ENCODE measurements at places on chromosomes 1 and 21. TPM values are rescaled to one million over a fixed set of nuclear protein-coding genes. Genes with fewer than 3 reads are reported as not detected.

Gene EPHB2
- 2.9 TPM for total RNA-seq

DNA sequence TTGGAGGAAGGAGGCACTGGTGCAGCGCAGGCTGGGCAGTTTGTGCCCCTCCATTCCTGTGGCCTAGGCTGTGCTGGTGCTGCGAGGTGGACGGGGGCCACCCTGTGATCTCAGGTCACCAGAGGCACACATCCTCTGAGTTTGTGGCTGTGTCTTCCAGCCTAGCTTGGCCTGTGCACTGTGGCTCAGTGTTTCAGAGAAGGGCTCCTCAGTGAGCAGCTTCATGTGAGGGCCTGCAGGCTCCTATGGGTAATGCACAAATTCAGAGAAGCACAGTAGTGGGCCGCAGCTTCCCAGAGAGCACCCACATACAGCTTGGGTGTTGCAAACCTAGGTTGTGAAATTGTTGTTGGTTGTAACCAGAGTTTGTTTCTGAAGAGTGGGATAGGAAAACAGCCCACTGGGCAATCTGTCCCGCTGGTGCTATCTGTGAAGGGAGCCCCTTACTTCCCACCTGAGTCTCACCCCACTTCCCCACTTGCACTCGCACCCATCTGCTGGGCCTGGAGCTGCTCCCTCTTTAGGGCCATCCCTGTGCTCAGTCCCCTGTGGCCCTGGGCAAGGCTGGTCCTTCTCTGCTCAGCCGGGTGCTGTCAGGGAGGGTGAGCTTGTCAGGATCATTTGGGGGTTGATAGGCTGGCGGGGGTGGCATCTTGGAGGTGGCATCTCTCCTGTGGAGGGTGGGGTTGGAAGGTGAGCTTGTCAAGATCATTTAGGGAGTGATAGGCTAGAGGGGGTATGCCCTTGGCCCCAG, 30.2 kb downstream of the SNAP47 start:
- peaks cover 20% of the 10 kb centered on the region for H3K4me1 ChIP-seq
- H3K27ac ChIP-seq = no peak overlapping the region
- DNase-seq = no peak
- H3K36me3 ChIP-seq = peaks cover 16% of the 10 kb centered on the region
- H3K27me3 ChIP-seq = no peaks in the 10 kb centered on the region

GRCh38 chr1:226123591-226124471, 61.3 kb downstream of the H3-3A start:
- peak overlapping the region; percentile 87 for H3K27ac ChIP-seq
- no peaks in the 10 kb centered on the region for H3K27me3 ChIP-seq
- H3K36me3 ChIP-seq = no peaks in the 10 kb centered on the region
- H3K4me1 ChIP-seq = peaks cover 56% of the 10 kb centered on the region
- DNase-seq = no peak

Gene PTPN22
- total RNA-seq = 4.6 TPM

DNA sequence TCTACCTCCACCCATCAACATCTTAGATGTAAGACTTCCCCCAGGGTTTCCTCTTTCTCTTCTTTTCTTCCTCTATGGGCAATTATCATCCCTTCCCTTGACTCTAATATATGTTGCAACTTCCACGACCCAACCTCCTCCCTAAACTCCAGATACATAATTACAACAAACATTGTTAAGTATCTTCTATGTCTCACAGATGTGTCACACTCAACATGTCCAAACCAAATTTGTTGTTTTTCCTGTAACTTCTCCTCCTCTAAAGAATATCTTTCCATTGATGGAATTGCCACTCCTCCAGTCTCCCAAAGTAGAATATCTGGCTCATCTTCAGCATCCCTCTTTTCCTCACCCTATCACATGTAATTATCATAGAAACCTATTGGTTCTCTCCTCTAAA, 314.2 kb downstream of the RWDD3 start:
- no peaks in the 10 kb centered on the region for H3K36me3 ChIP-seq
- no peak for DNase-seq
- H3K4me3 ChIP-seq = no peak overlapping the region
- no peaks in the 10 kb centered on the region for H3K27me3 ChIP-seq
- H3K27ac ChIP-seq = no peak overlapping the region
- H3K4me1 ChIP-seq = no peaks in the 10 kb centered on the region

Gene SPSB1
- total RNA-seq = 16.5 TPM

DNA sequence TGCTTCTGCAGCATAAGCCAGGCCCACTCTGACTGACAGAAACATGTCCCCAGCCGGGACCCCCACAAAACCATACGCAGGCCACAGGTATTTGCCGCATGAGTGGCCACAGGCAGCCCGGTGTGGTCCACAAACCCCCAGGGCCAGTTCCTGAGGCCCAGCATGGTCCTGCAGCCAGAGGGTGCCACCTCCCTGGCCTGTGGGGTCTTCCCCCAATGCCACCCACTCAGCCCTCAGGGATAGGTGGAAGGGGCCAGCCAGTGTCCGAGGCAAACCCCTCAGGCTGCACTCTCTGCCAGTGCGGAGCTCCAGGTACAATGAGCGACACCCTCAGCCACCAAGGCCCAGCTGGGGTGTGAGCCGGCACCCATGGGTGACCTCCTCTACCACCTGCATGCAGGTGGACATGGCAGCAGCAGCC, 43.5 kb downstream of the UBE2G2 start:
- H3K36me3 ChIP-seq = no peaks in the 10 kb centered on the region
- H3K4me1 ChIP-seq = no peaks in the 10 kb centered on the region
- DNase-seq = no peak
- no peak overlapping the region for H3K4me3 ChIP-seq
- H3K27ac ChIP-seq = no peak overlapping the region
- H3K27me3 ChIP-seq = no peaks in the 10 kb centered on the region

Gene OR2T4
- not detected for total RNA-seq

Gene GABRD
- total RNA-seq = not detected

Gene TNFAIP8L2
- 0.99 TPM for total RNA-seq

DNA sequence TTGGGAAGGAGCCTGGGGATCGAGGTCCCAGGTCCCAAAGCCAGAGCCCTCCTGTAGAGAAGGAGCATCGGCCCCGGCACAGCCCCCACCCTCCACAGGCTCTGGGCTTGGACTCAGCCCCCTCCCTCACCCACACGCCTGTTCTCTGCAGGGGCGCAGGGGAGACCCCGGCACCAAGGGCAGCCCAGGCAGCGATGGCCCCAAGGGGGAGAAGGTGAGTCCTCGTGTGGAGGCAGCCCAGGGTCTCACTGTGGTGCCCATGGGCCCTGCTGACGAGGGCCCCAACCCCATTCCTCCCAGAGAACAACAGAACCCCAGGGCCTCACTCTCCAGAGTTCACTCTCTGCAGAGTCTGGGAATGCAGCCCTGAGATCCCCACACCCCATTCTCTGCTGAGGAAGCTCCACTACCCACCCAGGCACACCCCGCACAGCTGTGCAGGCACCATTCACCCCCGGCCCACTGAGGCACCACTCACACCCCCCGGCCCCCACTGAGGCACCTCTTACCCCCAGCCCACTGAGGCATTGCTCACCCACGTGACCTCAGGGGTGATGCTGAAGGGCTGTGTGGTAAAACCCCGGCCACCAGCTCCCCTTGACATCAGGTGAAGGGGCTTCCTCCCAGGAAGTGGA, 21.8 kb downstream of the COL6A2 start:
- H3K4me3 ChIP-seq = no peak overlapping the region
- H3K36me3 ChIP-seq = no peaks in the 10 kb centered on the region
- no peaks in the 10 kb centered on the region for H3K27me3 ChIP-seq
- no peaks in the 10 kb centered on the region for H3K4me1 ChIP-seq
- H3K27ac ChIP-seq = no peak overlapping the region
- DNase-seq = no peak

- H3K4me1 ChIP-seq = peaks cover 21% of the 10 kb centered on the region
- H3K27ac ChIP-seq = no peak overlapping the region
- DNase-seq = no peak
- H3K27me3 ChIP-seq = no peaks in the 10 kb centered on the region
- H3K4me3 ChIP-seq = no peak overlapping the region
- no peaks in the 10 kb centered on the region for H3K36me3 ChIP-seq
These were observed 15.9 kb downstream of the KIAA1614 start for GRCh38 chr1:180928331-180929230.

DNA sequence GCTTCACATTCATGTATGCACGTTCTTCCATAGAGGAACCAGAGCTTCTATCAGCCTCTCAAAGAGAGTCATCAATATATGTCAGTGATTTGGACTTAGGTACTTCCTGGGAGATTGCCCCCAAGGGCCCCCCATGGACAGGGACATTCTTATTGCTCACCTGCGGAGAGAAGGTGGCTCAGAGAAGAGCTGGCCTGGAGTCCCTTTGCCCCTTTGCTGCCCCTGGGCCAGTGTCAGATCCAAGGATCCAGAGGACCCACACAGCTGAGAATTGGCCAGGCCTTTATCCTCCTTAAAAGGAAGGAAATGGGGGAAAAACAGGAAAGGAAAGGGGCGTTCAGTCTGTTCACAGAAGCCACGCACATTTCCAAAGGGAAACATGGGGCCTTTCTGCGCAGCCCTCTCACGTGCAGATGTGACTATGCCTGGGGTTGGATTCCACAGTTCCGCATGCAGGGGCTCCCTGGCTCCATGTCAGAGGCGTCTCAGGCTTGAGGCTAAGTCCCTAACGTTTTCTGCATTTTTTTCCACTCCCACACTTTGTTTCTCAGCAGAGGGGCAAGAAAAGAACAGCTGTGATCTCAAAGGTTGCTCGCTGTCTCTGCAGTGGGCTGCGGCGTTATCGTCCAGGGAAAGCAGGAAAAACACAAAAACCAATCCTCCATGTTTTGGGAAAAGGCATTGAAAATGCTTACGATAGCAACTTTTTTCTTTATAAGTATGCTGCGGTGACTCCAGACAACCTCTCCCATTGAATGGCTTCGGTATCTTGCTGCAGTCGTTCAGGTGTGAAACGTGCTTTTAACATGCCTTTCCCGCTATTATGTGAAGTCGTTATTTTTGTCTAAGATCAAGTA, 5.9 kb downstream of the C1orf226 start:
- H3K27me3 ChIP-seq = no peaks in the 10 kb centered on the region
- no peak overlapping the region for H3K4me3 ChIP-seq
- no peaks in the 10 kb centered on the region for H3K36me3 ChIP-seq
- H3K4me1 ChIP-seq = no peaks in the 10 kb centered on the region

GRCh38 chr21:38917043-38917774, 111.5 kb downstream of the ETS2 start:
- no peaks in the 10 kb centered on the region for H3K36me3 ChIP-seq
- H3K4me1 ChIP-seq = peaks cover 44% of the 10 kb centered on the region
- no peak overlapping the region for H3K27ac ChIP-seq
- no peak for DNase-seq
- no peak overlapping the region for H3K4me3 ChIP-seq
- no peaks in the 10 kb centered on the region for H3K27me3 ChIP-seq

Gene IFFO2
- total RNA-seq = 219 TPM

Gene DDX59
- total RNA-seq = 9.6 TPM

DNA sequence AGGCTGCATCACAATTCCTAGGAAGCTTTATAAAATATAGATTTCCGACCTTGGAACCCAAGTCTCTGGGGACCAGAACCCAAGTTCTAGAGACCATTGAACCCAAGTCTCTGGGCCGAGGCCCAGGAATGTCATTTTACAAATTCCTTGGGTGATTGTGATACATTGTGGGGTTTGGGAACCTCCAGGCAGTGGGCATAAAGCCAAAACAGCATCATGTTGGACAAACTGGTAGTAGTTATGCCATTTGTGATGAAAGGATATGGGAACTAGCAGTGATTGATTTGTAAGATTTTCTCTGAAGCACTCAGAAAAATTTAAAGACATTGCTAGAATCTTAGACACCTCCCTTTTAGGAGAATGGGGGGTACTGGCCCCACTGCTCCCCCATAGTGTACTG, 160.2 kb downstream of the HIVEP3 start:
- no peaks in the 10 kb centered on the region for H3K27me3 ChIP-seq
- no peak overlapping the region for H3K4me3 ChIP-seq

DNA sequence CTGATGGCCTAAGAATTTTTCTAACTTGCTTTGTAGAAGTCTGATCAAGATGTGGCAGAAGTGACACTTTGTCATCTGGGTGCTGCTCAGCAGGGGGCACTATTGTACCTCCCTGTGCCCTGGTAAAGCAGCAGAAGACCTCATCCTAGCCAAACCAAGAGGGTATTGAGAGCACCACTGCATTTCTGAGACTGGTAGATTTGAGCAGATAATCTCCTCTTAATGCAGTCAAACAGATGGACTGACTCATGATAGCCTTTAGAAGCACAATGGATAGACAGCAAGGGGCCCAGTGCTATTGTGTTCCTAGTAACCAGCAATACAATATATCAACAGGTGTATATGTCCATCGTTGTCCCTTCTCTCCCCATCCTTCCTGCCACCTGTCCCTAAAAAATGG, 5.7 kb downstream of the TPM3 start:
- no peak overlapping the region for H3K4me3 ChIP-seq
- H3K36me3 ChIP-seq = no peaks in the 10 kb centered on the region
- H3K27me3 ChIP-seq = no peaks in the 10 kb centered on the region
- peak overlapping the region; percentile 27 for H3K27ac ChIP-seq
- peaks cover 58% of the 10 kb centered on the region for H3K4me1 ChIP-seq

DNA sequence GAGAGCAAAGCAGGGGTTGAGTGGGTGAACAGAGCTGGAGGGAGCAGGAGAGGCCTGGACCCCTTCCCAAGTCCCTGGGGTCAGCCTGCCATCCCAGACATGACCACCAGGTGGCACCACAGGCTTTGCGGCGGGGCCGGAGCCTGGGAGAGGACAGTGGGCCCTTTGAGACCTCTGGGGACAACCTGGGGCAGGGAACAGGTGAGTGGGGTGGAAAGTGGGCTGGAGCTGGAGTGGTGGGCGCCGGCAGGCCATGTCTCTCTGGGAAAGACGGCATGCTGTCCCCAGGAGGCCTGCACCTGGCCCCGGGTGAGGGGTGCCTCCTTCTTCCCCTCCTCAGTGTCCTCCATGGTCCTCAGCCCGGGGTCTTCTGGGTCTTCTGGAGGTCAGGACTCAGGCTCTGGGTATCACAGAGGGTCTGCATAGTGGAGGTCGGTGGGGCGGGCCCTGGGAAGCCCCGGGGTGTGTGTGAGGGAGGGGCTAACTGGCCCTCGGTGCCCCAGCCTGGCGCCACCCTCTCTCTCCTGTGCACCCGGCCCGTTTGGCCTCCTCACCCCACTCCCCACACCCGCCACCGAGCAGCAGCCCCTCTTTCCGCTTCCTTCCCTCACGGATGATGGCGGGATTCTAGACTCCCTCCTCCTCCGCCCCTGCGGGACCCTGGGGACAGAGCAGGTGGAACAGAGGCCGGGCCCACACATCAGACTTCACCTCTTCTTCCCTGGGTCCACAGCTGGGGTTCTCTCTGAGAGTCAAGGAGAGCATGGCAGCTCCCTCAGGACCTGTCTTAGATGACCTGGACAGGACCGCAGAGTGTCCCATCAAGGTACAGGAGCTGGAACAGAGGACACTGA, 28.5 kb upstream of the PKP1 start:
- no peaks in the 10 kb centered on the region for H3K27me3 ChIP-seq
- H3K4me1 ChIP-seq = peaks cover 5% of the 10 kb centered on the region
- H3K27ac ChIP-seq = no peak overlapping the region
- peak; percentile 70 for DNase-seq
- H3K4me3 ChIP-seq = no peak overlapping the region
- no peaks in the 10 kb centered on the region for H3K36me3 ChIP-seq

GRCh38 chr1:100581096-100581705, 43.3 kb downstream of the GPR88 start:
- no peaks in the 10 kb centered on the region for H3K4me1 ChIP-seq
- DNase-seq = no peak
- no peak overlapping the region for H3K4me3 ChIP-seq

Gene PDXK
- 33.7 TPM for total RNA-seq
